ENCODE measurements at places on chromosomes 4 and X.

- DNase-seq, result no peak
These were observed 253.2 kb upstream of the RASGEF1B start for GRCh38 chr4:81724925-81725329.

- DNase-seq, result peak; percentile 80
These were observed 855.1 kb upstream of the INTU start for GRCh38 chr4:126777649-126778048.

GRCh38 chr4:127777487-127777886 is 4.6 kb upstream of the HSPA4L start:
- no peak for DNase-seq

- DNase-seq, result no peak
These were observed 2.4 kb upstream of the RAB40AL start for GRCh38 chrX:102934624-102935023.

- DNase-seq, result no peak
These were observed 51.7 kb downstream of the TMEM154 start for GRCh38 chr4:152628128-152628527.

DNA sequence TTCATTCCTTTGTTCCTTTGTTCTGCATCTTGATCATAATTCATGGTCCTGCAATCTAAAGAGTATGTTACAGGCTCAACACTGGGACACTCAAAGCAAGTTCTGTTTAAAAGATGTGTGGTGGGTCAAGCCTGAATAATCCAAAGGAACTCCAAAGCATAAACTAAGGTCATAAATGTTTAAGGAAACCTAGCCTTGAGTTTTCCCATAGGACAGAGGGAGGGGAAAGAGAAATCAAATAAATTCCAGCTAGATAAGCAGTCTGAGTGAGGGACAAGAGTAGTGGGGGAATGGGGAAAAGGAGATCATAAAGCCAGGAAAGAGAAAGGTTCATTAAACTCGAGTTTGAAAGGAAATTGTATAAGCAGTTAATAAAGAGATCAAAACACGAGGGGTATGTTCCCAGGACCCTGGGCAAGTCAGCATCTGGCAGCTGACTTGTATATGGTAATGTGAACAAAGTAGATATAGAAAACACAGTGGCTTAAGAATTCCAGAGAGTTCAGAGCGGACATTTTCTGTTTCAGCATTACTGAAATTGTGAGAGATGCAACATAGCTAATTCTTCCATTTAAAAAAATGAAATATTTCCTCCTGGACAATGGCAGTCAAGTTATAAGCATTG is 125.8 kb upstream of the EDNRA start:
- no peak for DNase-seq

DNA sequence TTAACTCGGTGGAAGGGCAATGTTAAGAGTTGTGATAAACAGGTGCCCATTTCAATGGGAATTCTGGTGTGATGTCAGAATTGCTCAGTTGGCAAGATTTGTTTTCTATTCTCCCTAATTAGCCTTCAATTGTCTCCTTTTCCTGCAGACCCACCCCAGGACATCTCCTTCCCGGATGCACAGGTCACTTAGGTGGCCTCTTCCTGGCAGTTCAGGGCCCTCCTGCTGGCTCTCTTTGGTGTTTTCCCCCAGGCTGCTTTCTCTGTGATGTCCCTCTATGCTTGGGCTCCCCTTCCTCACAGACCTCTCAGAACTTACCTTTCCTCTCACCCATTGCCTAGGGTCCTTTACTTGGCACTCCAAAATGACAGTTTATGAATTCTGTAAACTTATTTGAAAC is 126.3 kb downstream of the GPAT3 start:
- DNase-seq, result no peak

GRCh38 chr4:153223930-153224329 is 19.7 kb downstream of the TRIM2 start:
- no peak for DNase-seq

GRCh38 chrX:30589146-30589888 is 11.8 kb upstream of the TASL start:
- DNase-seq, result no peak

DNA sequence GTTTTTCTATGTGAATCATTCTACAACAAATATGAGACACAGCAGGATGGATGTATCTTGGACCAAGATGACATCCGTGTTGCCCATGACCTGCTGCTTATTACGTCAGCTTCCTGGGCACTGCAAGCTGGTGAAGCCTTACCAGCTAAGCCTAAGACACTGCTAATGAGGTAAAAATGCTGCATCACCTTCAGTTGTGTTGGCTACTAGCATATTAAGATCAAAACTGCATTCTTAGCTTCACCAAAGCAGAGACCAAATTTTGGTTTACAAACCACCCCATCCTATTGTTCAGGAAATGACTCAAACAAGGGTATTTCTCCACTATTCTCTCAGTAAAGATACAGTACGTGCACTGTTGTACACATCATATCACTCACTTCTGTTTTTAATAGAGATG is 50.3 kb downstream of the MAML3 start:
- DNase-seq, result peak; percentile 47

- DNase-seq, result peak; percentile 91
These were observed 124.9 kb downstream of the PTTG2 start for GRCh38 chr4:38084877-38085711.

DNA sequence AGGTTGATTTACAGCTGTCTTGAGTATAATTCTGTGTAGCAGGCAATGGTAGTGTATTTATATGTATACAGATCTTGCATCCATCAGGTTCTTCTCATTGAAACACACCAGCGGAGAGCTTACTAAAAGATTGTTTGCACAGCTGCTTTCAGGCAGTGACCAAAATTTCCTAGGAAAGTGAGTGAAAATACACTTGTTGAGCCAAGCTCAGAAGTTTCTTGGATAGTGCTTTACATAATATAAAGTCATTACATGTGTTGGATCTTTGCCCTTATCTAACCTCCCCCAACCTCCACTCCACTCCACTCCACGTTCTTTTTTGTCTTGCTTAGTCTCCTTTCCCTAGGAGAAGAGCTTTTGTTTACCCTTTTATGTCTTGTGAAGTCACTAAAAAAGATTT is 34.1 kb downstream of the CNKSR2 start:
- no peak for DNase-seq

DNA sequence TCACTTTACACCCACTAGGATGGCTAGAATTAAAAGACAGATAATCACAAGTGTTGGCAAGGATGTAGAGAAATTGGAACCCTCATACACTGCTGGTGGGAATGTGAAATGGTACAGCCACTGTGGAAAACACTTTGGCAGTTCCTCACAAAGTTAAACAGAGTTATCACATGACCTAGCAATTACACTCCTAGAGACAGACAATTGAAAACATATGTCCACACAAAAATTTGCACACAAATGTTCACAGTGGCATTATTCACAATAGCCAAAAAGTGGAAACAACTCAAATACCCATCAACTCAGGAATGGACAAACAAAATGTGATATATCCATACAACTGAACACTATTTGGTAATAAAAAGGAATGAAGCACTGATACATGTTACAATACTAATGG is 5.7 kb downstream of the ZNF280C start:
- peak; percentile 8 for DNase-seq

GRCh38 chr4:62627671-62628070 is 1427.5 kb downstream of the ADGRL3 start:
- no peak for DNase-seq

GRCh38 chr4:136863756-136864155 is 668.5 kb downstream of the PCDH18 start:
- no peak for DNase-seq

GRCh38 chr4:152221816-152222516 is 313.9 kb downstream of the FBXW7 start:
- no peak for DNase-seq

- no peak for DNase-seq
These were observed 259.4 kb upstream of the JADE1 start for GRCh38 chr4:128550060-128550459.

- DNase-seq, result peak; percentile 38
These were observed 132.1 kb upstream of the NEIL3 start for GRCh38 chr4:177177541-177178081.

DNA sequence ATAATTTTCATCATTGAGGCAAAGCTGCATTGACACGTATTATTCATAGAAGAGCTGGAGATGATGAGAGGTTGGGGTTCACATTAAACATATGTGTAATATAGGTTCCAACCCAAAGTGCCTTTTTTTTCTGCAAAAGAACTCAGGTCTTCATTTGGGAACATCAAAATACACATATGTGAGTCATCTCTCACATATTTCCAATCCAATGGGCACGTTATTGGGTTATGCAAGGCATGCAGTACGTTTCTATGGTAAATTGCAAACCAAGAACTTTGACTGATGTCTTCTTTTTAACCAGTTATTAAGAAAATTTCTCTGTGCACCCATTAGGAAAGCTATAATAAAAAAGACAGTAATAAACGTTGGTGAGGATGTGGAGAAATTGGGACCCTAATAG is 150.3 kb upstream of the FAM9B start:
- no peak for DNase-seq

DNA sequence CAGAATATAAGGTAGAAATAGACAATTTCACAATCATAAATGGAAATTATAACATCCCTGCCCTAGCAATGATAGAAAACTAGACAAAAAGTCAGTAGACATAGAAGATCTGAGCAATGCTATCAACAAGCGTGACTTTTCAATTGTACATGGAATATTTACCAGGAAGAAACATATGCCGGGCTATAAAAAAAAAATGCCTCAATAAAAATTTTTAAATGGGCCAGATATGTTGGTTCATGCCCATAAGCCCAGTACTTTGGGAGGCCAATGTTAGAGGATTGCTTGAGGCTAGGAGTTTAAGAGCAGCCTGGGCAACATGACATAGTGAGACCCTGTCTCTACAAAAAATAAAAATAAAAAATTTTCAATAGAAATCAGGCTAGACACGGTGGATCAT is 5.3 kb upstream of the MTNR1A start:
- no peak for DNase-seq

DNA sequence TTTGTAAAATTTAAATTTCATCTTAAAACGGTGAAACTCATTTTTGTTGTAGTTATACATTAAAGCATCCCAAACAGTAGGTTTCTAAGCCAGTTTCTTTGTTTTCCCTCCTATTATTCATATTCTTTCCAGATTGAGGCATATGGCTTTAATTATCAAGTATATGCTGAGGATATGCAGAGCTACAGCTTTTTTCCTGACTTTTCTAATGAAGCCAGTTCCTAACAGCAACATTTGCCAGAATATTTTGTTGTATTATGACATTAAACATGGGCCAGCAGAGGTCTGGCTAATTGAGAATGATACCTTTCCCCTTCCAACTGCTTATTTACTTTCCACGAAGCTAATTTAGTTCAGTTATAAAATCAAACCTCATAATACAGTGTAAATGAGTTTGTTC is 75.3 kb downstream of the SLIT2 start:
- DNase-seq, result peak; percentile 53

DNA sequence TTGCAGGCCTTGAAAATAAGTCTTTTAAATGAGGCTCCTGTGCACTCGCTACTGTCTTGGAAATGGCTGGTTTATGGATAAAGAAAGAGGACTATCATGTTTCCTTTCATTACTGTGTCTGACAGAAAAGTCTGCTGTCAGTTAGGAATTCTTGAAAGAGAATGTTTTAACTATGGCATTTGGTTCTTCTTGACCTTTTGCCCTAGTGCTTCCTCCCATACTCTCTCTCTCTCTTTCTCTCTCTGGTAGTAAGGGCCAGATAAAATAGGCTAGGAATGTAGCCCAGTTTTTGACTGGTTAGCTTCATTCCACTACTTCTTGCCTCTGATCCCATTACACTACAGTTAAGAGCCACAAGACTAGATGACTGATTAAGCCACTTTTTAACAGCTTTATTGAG is 29.8 kb downstream of the YY2 start:
- no peak for DNase-seq

DNA sequence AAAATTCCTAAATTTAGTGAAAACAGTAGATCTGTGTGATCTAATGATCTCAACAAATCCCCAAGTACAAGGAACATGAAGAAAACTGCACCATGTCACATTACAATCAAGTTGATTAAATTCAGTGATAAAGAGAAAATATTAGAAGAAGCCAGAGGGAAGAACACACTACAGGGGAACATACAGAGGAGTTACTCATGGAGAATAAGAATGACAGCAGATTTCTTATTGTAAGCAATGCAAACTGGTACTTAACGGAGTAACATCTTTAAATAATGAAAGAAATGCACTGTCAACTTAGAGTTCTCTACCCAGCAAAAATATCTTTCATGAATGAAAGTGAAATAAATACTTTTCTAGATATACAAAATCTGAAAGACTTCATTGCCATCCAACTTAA is 21.1 kb downstream of the TLL1 start:
- DNase-seq, result no peak

DNA sequence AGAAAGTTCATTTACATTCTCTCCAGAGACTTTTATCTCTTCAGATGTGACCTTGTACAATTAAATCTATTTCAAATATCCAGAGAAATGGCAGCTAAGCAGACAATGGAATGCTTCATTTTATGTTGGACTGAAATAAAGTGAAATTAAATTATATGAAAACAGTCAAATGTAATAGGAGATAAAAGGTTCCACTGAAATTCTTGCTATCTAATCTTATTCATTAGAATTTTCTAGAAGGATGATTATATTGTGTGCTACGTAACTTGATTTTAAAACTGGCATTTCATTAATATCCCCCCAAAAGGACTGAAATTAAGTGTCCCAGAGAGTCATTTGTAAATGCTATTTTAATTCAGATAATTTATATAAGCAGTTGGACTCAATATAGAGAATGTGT is 646.9 kb upstream of the GALNT7 start:
- DNase-seq, result no peak

DNA sequence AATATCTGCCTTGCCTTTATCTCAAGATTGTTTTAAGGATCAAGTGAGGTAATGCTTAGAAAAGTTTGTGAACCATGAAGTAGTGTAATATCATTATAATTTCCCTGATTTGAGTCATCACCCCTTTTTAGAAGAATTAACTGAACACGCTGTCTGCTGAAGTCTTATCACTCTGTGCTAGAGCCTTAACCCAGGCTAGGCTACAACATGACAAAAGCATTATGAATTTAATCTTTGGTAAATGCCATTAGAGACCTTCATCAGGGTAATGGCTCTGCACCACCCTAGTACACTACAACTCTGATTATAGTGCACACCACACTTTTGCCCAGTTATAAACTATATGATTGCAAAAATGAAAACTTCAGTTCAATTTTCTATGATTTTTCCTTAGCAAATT is 118.3 kb downstream of the ADGRL3 start:
- no peak for DNase-seq

- no peak for DNase-seq
These were observed 267.9 kb upstream of the SLC7A11 start for GRCh38 chr4:138510053-138510452.

DNA sequence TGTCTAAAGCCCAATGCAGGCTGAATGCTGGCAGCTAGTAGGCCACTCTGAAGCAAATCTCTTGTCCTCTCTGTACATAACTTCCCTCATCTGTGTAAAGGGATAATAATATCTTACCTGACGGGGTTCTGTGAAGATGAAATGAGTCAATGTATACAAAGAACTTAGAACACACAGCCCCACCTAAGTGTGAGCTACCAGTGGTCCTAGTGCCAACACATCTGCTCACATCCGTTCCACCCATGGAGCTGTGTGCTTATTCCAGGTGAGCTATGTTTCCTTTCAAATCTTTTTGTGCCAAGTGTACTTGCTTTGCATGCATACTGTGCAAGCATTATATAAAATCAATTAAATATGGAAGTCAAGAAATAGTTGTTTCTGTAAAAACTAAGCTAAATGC is 116.4 kb downstream of the TSPAN5 start:
- no peak for DNase-seq

Measured in fibroblast of skin of left quadriceps (primary cell).